Stimulated activated CD8-positive, alpha-beta memory T cell treated with anti-CD3 and anti-CD28 coated beads, Interleukin-7, amount 100 ng/mL, for 4 hours (primary cell): ENCODE measurements at places on chromosomes 6 and 20.

- no peak for DNase-seq
Observed at GRCh38 chr6:147567141-147567805, 58.8 kb downstream of the SAMD5 start.

GRCh38 chr20:16209951-16210361 lies 363.3 kb downstream of the KIF16B start:
- no peak for DNase-seq

DNA sequence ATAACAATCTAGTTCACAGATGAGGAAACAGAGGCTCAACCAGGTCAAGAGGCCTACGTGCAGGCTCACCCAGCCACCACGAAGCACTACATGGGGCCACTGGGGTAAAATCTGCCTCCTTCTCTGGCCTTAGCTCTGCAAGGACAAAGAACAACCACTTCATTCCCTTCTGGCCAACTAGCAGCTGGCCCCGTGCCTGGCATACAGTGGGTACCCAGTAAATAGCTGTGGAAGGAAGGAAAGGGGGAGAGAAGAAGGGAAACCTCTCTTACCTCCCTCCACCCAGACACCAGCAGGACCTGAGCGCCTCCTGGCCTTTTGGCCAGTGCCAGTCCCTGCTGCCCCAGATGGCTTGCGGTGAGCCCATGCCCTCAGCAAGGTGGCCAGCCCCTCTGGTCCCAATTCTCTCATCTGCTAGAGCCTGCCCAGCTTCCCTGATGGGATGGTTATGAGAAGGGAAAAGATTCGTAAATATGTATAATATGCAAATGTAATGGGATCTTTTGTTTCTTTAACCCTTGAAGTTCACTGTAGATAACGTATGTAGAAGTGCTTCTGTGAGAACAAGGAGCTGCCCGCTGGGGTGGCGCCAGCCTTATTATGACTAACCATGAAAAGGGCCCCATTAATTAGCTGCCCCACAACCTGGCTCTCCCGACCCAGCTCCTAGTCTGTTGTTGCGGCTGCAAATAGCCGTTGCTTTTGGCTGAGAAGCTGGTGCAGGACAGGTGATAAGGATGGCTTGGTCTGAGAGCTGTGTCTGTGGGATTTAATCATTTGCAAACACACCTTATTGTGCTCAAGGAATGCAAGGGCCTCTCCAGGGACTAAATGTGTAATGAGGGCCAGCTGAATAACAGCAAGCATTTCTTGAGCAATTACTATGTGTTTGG lies 62.0 kb downstream of the DLGAP4 start:
- no peak for DNase-seq

- no peak for DNase-seq
Observed at GRCh38 chr6:31521835-31522234, 6.9 kb upstream of the MCCD1 start.

- no peak for DNase-seq
Observed at GRCh38 chr6:39393075-39393474, 70.6 kb upstream of the KCNK16 start.

- DNase-seq: no peak
Observed at GRCh38 chr6:154534531-154534930, 24.0 kb upstream of the CNKSR3 start.

DNA sequence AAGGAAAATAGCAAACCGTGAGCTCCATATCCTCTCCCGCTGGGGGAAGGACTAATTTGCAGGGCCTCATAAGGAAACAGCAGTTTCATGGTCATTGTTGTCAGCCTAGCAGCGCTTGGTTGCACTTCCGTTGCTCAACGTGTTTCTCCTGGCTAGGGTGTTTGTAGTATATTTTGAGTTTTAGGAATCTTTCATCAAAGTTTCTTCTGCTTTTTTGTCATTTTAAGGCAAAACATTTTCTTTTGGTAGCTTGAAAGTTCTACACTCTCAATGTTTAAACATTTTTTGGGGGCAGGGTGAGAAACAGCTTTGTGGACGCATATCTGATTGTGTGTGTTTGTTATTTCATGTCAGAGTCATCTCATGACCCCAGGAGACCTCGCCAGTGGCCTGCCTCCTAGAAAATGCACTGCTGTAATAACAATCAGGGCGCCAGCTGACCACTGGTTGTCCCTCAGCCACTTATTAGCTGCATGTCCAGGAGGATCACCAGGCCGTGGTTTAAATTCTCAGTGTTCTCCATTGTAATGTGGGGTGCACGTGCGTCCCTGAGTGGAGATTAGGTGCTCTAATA lies 20.6 kb downstream of the JARID2 start:
- DNase-seq: no peak

DNA sequence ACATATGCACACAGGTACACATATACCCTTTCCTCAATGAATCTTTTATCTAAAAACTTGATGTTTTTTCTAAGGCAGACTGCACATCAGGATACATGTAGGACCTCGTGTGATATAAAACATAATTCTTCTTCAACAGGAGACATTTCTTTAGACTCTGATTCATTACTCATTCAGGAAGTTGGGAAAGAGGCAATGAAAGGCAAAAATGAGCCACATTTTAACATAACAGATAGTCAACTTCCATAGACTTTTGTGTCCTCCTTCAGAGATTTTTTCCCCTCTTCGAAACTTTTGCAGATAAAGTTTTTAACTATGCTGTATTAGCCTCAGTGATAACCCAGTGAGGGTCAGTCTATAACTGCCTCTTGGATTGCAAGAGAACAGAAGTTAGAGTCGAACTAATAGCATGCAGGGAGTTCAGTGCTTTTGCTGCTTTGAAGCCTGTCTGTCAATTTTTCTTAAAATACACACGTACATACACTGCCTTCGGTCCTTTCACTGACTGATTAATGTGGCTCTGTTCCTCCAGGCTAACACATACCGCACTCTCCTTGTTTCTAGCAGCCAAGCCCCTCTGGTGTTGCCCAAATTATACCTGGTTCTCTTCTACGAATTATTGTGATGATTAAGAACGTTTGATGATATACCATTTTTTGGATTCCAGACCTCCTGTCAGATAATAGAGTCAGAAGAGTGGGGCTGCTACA lies 562.5 kb upstream of the MAP3K7 start:
- no peak for DNase-seq

DNA sequence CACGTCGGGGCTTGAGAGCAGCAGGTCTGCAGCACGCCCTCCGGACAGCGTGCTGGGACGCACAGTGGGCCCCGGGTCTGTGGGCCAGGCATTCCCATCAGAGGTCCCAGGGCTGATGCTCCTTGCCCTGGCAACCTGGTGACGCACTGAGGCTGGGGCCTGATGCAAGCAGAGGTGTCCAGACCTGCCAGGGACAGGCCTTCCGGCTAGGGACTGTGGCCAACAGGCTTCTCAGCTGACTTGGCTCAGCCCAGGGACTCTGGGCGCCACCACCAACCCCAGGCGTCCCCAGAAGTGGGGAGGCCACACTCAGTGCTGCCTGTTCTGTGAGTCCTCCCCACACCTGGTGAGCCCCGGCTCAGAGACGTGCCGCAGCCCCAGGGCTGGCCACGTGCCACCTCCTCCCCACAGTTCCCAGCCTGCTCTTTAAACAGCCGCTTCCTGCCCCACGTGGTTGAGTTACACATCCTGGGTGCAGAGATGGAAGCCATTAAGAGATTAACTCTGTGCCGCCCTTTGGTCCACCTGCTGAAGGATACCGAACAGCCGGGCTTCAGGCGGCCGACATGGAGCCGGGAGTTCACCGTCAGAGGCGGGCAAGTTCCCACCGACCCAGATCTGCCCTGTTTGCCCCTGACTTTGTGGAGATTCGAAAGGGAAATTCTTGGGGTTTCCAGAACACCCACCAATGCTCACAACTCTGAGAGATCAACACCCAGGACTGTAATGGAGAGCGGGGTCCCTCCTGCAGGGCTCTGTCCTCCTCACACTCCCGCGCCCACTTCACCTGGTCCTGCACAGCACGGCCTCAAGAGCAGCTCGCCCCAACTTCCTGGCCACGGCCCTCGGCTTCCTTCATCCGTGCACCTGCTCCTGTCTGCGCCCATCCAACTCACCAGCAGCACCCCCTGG lies 37.6 kb upstream of the ZBP1 start:
- DNase-seq: peak; percentile 36

- DNase-seq: no peak
Observed at GRCh38 chr6:106477146-106477545, 116.6 kb downstream of the CRYBG1 start.

- peak; percentile 56 for DNase-seq
Observed at GRCh38 chr6:42901538-42901957, 14.3 kb upstream of the PTCRA start.

DNA sequence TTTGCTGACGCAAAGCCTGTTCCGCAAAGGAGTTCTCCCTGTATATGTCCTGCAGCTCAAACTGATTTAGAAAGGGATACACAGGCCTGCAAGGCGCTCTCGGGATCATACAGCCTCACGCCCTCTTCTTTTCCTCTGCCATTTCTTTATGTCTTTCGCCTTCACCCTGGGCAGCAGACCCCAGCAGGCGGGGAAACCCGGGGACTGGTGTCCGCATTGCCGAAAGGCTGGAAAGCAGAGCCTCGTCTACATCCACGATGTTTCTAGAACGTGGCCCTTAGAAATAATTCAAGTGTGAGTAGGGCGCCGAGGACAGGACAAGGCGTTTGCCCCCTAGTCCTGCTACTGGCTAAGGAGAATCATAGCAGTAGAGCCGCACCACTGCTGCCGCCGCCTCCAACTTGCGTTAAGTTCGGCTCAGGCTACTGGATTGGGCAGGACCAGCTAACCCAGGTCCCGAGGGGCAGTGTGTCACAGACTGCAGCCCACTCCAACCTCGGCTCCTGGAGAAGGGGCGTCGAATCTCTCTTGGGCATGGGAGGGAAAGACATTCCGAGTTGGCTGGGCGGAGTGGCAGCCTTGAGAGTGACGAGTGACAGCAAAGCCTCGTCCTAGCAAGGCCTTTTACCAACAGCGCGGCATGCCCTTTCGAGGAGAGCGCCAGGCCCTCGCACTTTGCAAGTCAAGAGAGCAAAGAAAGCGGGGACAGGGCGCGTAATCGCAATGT lies 2.6 kb upstream of the TBX18 start:
- no peak for DNase-seq

- DNase-seq: no peak
Observed at GRCh38 chr6:14747881-14748520, 497.9 kb upstream of the JARID2 start.

GRCh38 chr20:11797156-11797555 lies 120.5 kb upstream of the BTBD3 start:
- DNase-seq: no peak

- no peak for DNase-seq
Observed at GRCh38 chr6:72755752-72756151, 133.9 kb downstream of the KCNQ5 start.

GRCh38 chr6:114581293-114581692 lies 238.5 kb upstream of the HS3ST5 start:
- DNase-seq: no peak

GRCh38 chr6:25165177-25165576 lies 114.0 kb upstream of the CARMIL1 start:
- no peak for DNase-seq

GRCh38 chr6:154474648-154475428 lies 35.6 kb downstream of the CNKSR3 start:
- no peak for DNase-seq

- no peak for DNase-seq
Observed at GRCh38 chr6:141415896-141416295, 716.8 kb upstream of the GJE1 start.

DNA sequence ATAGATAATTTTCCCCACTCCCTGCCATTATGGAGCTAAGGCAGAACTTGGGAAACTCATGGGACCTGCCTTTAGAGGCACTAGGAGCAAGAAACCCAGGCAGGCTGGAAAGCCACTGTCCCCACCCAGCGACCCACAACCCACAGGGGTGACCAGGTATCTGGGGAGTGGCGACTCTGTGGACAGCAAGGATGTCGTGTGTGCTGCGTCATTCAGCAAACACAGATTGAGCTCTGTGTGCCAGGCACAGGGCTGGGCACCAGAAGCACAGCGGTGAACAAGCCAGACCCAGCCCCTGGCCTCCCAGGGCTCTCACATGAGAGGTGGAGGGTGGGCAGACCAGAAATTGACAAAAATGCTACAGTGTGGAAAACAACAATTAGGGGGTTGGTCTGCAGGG lies 27.7 kb downstream of the DLGAP4 start:
- DNase-seq: no peak

DNA sequence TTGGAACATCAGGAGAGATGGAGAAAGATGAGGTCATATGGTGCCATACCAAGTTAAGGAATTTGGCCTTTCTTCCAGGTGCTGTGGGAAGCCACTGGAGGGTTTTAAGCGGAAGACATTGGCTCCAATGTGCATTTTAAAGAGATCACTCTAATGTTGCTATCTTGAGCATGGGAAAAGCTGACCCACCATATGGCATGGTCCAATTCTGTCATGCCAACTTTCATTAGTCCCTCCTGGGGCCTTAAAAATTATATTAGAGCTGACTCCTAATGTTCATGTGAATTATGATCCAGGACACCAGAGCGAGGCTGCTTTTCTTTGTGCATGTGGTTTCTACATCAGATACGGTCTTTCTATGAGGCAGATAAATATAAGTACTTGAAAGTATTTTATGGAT lies 335.0 kb upstream of the TSHZ2 start:
- no peak for DNase-seq

DNA sequence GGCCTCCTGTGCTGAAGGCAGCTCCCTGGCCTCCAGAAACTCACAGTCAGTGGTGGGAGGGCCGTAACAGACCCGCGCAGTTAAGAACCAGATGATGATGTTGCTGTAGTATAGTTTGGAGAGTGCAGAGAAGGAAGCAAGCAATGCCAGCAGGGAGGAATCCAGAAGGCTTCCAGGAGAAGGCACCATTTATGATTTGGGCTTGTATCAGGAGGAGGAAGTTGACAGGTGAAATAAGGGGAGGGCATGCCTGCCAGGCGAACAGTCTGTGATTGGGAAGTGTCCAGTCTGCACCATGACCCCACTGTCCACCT lies 13.3 kb upstream of the BAK1 start:
- no peak for DNase-seq

GRCh38 chr6:25942561-25943147 lies 12.2 kb upstream of the SLC17A2 start:
- no peak for DNase-seq

DNA sequence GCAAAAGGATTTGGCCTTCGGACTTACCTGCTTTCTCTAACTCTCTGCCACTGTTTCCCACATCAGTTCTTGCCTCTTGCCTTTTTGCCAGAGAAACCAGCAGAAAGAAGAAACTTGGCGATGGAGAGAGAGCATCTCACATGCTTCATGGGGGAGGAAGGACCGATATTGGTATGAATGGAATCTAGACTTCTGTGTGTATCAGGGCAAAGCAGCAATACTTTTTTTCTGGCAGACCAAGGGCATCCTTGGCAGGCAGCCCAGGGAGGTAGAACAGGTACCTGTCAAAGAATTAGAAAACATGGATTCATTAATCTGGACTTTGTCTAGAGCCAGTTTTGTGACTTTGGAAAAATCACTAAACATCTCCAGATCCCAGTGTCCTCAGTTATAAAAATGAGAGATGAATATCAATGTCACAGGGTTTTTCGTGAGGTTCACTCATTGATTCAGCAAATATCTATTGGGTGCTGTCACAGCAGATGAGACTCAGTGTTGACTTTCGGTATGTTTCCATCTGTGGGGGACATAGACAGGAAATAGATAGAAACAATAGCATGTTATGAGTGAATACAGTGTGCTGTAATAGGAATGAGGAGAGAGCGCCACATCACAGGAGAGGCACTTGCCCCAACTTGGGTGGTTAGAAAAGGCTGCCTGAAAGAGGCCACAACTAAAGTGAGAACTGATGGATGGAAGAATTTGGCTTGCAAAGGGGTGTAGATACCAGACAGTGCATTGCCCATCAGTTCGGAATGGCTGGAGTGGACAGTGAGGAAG lies 114.1 kb downstream of the CD83 start:
- DNase-seq: no peak

- DNase-seq: no peak
Observed at GRCh38 chr6:45513213-45513618, 135.5 kb upstream of the SUPT3H start.
